ENCODE measurements at places on chromosomes 4 and X. TPM values are rescaled to one million over a fixed set of nuclear protein-coding genes. Genes with fewer than 3 reads are reported as not detected.

NSUN7 gene
- 0.73 TPM for total RNA-seq

MAGEB2 gene
- total RNA-seq: not detected

AFM gene
- not detected for total RNA-seq

MAP9 gene
- 65.9 TPM for total RNA-seq

TLR6 gene
- 0.17 TPM for total RNA-seq

GCNA gene
- 3.1 TPM for total RNA-seq

SHROOM4 gene
- total RNA-seq: 19.6 TPM

TKTL1 gene
- total RNA-seq: 7.5 TPM

UGT8 gene
- 2.0 TPM for total RNA-seq

TMSB15C gene
- total RNA-seq: 0.51 TPM

CTSO gene
- total RNA-seq: 1.0 TPM

C4orf46 gene
- 12.5 TPM for total RNA-seq

SLC9B1 gene
- total RNA-seq: 0.36 TPM

POU4F2 gene
- total RNA-seq: 0.16 TPM

S100P gene
- total RNA-seq: 1.6 TPM

AR gene
- 5.1 TPM for total RNA-seq

CUL4B gene
- total RNA-seq: 39.7 TPM

USP11 gene
- 145 TPM for total RNA-seq

TEX13C gene
- total RNA-seq: not detected

CORIN gene
- total RNA-seq: 0.58 TPM

EVC2 gene
- 0.16 TPM for total RNA-seq

FAM13A gene
- 23.2 TPM for total RNA-seq

PDGFRA gene
- 6.3 TPM for total RNA-seq

BEX1 gene
- total RNA-seq: 271 TPM

MAGEA2 gene
- total RNA-seq: not detected

NDST4 gene
- 1.9 TPM for total RNA-seq

HOPX gene
- total RNA-seq: 2.2 TPM

UBE2A gene
- total RNA-seq: 63.2 TPM

INTS6L gene
- total RNA-seq: 11.4 TPM

CDS1 gene
- total RNA-seq: 0.90 TPM

AWAT2 gene
- total RNA-seq: not detected

GPR82 gene
- 0.33 TPM for total RNA-seq

TGIF2LX gene
- not detected for total RNA-seq

ATP8A1 gene
- 38.1 TPM for total RNA-seq

ESX1 gene
- total RNA-seq: 0.37 TPM

IQCM gene
- 0.29 TPM for total RNA-seq

STBD1 gene
- total RNA-seq: 3.4 TPM

RHOXF2B gene
- not detected for total RNA-seq

ARHGAP6 gene
- total RNA-seq: 0.50 TPM

FAM50A gene
- total RNA-seq: 52.1 TPM

PLAC8 gene
- total RNA-seq: 13.1 TPM

TASL gene
- total RNA-seq: 0.19 TPM

CXCL11 gene
- total RNA-seq: not detected

MSX1 gene
- 28.7 TPM for total RNA-seq

SPANXB1 gene
- not detected for total RNA-seq

ANXA5 gene
- total RNA-seq: 217 TPM

EDA2R gene
- 26.7 TPM for total RNA-seq

C4orf50 gene
- total RNA-seq: 0.69 TPM

PPP4R3C gene
- total RNA-seq: not detected

PAGE1 gene
- not detected for total RNA-seq

OTUD6A gene
- total RNA-seq: not detected

ARHGEF6 gene
- 1.8 TPM for total RNA-seq

CLOCK gene
- 18.4 TPM for total RNA-seq

RASL11B gene
- 18.2 TPM for total RNA-seq

RBMXL3 gene
- total RNA-seq: 0.52 TPM

Data from motor neuron (in vitro differentiated cells).